ENCODE measurements at places on chromosomes 13 and 19. TPM values are rescaled to one million over a fixed set of nuclear protein-coding genes. Genes with fewer than 3 reads are reported as not detected.

DNA sequence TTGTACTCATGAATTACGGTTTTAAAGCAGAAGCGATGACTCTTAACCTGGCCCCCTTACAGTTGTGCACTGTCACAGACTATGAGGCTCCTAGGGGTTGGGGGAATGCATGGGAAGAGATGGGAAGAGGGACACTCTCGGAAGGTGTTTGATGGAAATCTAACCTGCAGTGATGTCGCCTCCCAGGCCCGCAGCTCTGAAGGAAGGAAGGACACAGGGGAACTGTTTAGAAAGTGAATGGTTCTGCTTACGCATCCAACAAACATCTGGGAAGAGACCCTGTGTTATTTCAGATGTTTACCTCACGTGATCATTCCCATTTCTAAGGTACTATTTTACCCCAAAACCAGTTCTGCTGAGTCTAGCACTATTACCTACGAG is 48.0 kb upstream of the SLC7A9 start:
- DNase-seq: no peak

The FBXO27 gene
- total RNA-seq: 0.54 TPM

- DNase-seq: no peak
Observed at GRCh38 chr13:28553971-28554370, 59.0 kb upstream of the FLT1 start.

GRCh38 chr19:7200736-7201135 is 93.5 kb downstream of the INSR start:
- DNase-seq: no peak

GRCh38 chr19:44112802-44113137 is 429 bp upstream of the ZNF225 start:
- DNase-seq: no peak

DNA sequence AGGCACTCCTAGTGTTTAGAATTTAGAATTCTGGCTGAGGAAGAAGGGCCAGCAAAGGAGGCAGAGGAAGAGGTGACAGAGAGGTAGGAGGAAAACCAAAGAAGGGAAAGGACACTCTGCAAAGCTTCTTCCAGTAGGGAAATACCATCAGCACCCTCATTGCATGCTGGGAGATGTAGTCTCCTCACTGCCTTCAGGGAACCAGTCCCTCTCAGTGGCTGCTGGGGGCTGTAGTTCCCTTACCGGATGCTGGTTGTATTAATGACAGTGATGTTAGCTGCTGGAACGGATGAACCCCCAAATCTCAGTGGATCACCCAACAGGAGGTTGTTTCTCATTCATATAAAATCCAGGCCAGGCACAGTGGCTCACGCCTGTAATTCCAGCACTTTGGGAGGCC is 10.1 kb downstream of the GRIN2D start:
- peak; percentile 65 for DNase-seq

DNA sequence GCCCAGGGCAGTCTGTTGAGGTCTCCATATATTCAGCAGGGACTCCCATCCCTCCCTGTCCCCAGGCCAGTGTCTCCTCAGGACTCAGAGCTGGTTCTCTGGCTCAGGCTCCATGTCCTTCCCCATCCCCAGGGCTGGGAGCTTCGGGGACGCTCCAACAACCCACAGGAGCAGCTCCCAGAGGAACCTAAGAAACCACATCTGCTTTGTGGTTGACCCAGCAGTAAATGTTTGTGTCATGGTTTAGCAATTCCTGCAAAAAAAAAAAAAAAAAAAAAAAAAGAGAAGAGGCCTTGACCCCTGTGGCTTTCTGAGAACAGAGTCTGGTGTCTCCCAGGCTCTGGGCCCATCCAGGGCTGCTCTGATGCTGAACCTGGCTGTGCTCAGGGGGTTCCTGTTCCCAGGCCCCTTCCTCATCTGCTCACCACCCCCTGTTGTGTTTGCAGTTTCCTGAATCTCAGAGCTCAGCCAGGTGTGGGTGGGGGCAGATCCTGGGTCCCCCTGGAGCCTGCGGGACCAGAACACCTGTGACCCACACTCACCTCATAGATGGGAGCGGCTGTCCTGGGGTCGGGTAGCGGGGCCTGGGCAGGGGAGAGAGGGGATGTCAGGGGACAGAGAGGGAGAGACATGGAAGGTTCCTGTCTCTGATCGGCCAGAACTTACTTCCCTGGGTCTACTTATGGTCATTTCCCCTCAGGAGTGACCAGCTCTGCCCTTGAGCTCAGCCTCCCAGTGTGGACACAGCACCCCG is 25.2 kb upstream of the CEACAM1 start:
- peak; percentile 85 for DNase-seq

DNA sequence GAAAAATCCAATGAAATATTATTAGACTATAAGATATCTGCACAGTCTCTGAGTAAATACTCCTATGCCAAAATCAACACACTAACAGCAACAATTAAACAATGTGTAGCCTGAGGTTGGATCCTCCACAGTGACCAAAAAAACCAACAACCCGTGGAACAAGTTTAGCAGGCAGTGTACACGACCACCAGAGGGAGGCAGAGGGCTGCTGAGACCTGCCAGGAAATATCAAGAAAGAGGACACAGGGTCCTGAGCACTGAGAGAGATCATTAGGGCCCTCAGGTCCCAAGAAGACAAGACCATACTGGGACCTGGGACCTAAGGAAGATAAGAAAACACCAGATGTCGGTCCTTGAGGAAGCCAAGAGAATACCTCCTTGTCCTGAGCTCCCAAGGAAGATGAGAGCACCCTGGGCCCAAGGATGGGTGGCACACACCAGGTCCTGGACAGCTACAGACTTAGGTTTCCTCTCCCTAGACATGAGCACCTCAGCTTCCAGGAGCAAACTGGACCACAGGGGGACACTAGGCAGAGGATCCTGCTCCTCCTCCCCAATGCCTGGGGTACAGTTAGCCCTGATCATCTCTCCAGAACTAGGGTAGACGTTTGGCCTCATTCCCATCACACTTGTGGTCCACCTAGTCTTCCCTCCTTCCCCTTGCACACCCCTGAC is 822 bp upstream of the ZNF274 start:
- DNase-seq: peak; percentile 34

The OR10H1 gene
- total RNA-seq: not detected

DNA sequence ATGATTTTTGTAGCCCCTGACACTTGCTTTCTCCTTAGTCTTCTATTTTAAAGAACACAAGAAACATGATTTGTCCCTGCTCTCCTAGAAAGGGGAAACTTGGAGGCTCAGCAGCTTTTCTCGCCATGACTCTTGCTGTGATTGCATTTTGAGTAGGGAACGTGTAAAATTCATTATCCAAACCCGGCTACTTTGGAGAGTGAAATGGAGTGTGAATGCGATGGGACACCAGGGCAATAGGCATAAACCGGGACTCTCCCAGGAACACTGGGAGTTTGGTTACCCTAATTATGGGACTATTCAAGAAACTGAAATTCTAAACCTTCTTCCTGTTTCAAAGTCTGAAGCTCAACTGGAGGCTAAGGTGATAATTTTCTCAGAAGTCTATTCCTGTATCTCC is 181.7 kb upstream of the RFC3 start:
- no peak for DNase-seq

GRCh38 chr13:113358653-113359190 is 5.2 kb downstream of the GRTP1 start:
- DNase-seq: peak; percentile 31

- peak; percentile 55 for DNase-seq
Observed at GRCh38 chr19:52566588-52566987, 3.5 kb upstream of the ZNF701 start.

The GRK1 gene
- total RNA-seq: not detected

DNA sequence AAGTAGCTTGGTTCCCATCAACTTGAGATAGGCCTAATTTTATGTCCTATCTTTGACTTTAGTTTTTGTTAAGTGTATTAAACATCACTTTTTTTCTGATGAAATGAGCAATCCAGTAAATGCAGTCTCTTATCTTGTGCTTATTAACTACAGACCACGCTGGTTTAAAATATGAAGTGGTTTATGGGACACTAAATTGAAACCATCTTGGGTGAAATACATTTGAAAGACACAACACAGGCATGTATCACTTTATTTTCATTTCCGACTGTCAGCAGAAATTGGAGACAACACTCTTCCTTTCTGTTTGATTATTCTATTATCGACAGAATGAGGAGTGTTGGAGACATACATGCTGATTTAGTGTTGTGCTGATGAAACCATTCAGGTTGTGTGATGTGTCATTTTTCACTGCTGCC is 447.7 kb downstream of the GPC6 start:
- DNase-seq: no peak

The LSM7 gene
- total RNA-seq: 118 TPM

The PSG3 gene
- total RNA-seq: not detected

GRCh38 chr13:114219392-114219791 is 15.3 kb upstream of the CDC16 start:
- DNase-seq: no peak

DNA sequence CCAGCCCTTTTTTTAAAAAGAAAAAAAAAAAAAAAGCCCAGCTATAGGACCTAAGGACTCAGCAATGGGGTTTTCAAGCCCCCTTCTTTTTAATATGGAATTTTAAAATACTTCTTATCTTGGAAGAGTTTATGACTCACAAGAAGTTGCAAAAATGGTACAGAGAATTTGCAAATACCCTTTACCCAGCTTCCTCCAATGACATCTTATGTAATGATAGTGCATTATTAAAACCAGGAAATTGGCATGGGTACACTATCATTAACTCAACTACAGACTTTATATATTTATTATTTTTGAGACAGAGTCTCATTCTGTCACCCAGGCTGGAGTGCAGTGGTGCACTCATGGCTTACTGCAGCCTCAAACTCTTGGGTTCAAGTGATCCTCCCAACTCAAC is 16.1 kb downstream of the TMEM38A start:
- no peak for DNase-seq

- no peak for DNase-seq
Observed at GRCh38 chr13:90857921-90858320, 489.6 kb upstream of the MIR17HG start.

DNA sequence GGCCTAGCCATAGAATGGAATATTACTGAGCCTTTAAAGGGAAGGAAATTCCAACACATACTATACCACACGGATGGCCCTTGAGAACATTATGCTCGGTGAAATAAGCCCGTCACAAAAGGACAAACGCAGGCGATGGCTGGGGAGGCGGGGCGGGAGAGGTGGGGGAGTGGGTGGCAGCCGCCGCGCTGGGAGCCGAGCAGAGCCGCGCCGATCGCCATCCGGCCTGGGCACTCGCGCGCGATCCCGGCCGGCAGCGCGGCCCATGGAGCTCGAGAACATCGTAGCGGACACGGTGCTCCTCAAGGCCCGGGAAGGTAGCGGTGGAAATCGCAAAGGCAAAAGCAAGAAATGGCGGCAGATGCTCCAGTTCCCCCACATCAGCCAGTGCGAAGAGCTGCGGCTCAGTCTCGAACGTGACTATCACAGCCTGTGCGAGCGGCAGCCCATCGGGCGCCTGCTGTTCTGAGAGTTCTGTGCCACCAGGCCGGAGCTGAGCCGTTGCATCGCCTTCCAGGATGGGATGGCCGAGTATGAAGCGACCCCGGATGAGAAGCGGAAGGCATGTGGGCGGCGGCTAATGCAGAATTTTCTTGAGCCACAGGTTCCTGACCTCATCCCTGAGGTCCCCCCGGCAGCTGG is 140.1 kb downstream of the ZDHHC20 start:
- peak; percentile 33 for DNase-seq

The NPAS1 gene
- 10.6 TPM for total RNA-seq

DNA sequence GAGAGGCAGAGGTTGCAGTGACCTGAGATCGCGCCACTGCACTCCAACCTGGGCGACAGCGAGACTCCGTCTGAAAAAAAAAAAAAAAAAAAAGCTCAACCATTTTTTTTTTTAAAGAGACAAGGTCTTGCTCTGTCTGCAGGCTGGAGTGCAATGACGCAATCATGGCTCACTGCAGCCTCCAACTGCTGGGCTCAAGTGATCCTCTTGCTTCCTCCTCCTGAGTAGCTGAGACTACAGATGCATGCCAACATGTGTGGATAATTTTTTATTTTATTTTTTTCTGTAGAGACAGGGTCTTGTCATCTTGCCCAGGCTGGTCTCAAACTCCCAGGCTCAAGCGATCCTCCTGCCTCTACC is 10.3 kb downstream of the EHD2 start:
- DNase-seq: peak; percentile 88

- DNase-seq: no peak
Observed at GRCh38 chr13:85419611-85420010, 379.6 kb downstream of the SLITRK6 start.

All from GM23248 (cell line).